Stimulated activated CD8-positive, alpha-beta memory T cell treated with anti-CD3 and anti-CD28 coated beads, Interleukin-2, amount 100 ng/mL, for 1 hour (primary cell): ENCODE measurements at places on chromosomes 12 and 14.

DNA sequence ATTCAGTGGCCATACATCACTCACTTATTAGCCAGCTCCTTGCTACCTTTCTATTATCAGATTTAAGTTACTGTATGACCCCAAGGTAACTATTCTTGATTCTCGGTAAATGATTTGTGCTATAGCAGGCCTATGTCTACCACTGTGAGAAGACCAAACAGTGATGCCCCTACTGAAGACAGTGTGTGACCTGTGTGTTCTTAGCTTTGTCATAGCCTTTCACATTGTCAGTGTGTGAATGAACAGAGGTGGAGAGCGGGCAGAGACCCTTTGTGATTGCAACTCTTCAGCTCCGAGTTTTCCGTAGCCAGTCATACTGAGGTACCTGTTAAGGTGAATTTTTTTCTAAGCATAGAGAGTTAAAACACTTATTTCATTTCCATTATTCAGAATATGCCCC, 294.0 kb downstream of the LRFN5 start:
- no peak for DNase-seq

GRCh38 chr12:70383886-70384285, 17.8 kb downstream of the KCNMB4 start:
- no peak for DNase-seq

DNA sequence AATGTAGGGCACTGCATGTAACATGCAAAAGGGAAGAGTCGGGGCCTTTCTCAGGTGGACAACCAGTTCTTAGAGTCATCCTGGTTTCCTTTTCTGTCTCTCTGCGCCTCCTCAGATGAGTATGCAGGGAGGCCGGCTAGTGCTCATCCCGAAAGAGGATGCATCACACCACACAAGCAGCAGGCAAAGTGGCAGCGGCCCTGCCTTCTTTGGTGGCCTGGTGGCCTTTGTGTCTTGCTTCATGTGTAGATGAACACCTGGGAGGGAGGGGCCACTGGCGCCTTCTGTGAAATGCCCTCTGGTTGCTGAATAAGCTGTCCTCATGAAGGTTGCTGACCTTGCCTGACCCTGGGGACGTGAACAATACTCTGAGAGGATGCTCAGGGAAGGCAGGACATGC, 18.0 kb downstream of the SLC24A4 start:
- DNase-seq: no peak

DNA sequence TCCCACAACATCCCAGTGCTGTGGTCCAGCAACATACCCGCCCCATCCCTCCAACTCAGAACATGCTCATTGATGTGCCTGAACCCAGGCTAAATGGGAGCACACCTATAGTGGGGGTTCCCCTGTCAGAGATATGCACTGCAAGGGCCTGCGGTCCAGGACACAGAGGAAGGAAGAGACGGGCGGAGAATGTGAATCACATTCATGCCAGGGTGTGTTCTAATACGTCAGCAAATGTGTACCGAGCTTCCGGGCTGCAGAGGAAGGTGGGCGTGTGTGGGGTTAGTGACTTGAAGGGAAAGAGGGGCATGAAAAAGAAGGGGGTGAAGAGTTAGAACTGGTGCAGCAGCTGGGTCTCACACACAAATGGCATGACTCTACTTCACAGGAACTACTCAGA, 83.7 kb downstream of the DPF3 start:
- DNase-seq: peak; percentile 11

GRCh38 chr12:112386726-112387125, 4.5 kb upstream of the HECTD4 start:
- no peak for DNase-seq

DNA sequence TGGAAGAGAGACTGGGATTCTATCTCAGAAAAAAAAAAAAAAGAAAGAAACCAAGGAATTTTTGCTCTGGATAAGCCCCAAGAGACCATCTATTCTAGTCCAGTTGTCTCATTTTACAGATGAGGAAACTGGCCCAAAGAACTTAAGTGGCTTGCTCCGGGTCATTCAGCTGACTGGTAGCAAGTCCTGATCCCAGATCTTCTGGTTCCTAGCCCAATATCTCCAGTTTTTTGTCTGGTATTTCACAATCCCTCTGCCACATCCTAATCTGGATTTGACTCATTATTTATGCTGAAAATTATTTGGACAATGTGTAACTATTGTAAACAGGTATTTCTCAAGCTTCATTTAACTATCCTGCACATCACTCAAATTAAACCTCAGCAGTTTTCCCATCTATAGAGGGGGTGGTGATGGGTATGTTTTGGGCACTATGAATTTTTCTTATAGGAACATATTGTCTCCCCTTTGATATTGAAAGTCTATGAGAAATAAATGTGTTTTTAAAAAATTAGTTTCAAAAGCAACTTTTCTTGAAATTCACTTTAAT, 43.4 kb downstream of the PPP2R5E start:
- DNase-seq: no peak

DNA sequence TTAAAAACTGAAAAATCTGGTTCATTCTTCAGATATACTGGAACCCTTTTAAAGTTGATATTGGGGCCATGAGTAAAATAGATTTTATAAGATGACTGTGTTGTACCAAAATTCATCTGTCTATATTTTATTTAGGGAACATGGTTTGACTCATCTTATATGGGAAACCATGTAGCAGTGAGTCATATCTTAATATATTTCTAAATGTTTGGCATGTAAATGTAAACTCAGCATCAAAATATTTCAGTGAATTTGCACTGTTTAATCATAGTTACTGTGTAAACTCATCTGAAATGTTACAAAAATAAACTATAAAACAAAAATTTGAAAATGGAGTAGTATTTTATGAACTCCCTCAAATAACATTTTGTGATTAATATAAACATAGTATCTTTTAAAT, 14.2 kb downstream of the PTGER2 start:
- DNase-seq: no peak

DNA sequence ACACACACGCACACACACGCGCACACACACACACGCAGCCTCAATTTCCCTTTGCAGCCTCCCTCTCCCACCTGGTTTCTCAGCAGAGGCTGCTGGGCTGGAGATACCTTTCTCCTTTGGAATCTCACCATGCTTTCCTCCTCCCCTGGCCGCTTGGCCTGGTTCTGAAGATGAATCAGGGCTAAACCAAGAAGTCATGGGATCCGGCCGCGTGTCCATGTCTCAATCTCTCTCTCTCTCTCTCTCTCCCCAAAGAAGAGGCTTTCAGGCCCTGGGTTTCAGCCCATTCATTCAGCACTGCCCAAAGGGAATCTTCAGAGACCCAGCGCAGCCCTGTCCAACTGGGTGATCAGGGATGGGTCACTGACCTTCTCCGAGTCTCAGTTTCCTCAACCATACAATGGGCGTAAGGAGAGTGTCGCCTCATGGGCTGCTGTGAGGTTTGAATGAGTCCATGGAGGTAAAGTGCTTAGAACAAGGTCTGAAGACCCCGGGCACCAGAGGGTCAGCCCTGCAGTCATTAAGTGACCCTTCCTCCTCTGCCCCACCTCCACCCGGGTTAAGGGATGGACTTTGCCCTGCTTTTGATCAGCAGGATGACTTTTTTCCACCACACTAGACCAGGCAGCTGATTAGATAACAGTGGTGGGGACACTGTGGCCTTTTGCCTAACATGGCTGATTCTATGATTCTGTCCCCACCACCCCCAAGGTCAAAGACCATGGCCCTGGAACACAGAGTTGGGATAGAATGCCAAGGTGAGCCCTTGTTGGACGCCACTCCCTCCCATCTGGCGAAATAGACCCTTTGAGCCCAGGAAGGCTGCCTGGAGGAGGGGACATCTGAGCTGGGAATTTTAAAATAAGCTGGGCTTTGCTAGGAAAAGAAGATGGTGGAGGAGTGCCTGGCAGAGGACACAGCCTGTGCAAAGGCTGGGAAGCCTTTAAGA, 42.1 kb downstream of the SCARB1 start:
- DNase-seq: no peak

DNA sequence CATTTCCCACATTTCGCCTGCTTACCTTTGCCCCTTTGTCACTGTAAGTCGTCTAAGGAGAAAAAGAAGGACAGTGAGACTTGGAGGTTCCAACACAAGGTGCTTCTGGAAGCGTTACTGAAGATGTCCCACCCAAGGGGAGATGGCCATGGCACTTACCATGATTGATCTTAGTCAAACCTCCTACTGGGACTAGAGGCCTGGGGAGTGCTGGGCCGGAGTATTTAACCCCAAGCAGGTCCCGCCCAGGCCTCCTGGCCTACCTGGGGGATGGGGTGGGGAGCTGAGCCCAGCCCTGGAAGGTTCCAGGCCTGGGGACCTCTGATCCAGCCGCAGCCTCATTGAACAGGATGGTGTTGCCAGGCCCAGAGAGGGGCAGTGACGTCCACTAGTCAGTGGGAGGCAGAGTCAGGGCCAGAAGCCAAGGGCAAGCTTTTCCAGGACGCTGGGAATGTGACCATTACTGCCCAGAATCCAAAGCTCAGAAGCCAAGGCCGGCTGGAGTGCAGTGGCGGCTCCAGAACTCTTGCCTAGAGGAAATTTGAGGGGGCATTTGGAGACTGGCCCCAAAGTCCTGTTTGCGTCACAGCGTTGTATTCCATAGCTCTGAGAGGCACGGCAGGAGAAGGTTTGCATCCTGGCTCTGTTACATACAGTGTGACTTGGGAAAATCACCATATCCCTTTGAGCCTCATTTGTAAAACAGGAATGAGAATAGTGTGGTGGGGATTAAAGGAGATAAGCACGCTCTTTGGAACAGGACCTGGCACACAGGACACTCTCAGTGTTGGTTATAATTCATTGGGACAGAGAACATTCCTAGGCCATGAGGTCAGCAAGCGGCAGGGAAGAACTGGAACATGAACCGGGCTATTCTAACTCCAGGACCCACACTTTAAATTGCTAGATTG, at the start of gene HPD:
HPD (minus strand) TSS at position 198 of the 911 bp plus-strand sequence; CDS start at position 162, 36 bp downstream.
- no peak for DNase-seq

DNA sequence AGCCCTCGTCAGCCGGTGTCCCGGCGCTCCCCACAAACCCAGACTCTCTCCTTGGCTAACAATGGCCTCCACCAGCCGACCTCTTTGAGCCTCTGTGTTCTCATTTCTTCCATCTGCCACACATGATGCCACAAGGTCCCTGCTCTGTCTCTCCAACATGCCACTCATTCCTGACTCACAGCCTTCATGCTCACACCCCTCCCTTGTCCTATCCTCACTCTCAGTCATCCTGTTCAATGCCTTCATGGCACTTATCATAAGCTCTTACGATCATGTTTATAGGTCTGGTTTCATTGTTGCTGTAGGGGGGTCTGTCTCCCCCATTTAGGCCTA, 9.6 kb upstream of the SERPINA11 start:
- no peak for DNase-seq
